ENCODE measurements at places on chromosomes 4 and X.

DNA sequence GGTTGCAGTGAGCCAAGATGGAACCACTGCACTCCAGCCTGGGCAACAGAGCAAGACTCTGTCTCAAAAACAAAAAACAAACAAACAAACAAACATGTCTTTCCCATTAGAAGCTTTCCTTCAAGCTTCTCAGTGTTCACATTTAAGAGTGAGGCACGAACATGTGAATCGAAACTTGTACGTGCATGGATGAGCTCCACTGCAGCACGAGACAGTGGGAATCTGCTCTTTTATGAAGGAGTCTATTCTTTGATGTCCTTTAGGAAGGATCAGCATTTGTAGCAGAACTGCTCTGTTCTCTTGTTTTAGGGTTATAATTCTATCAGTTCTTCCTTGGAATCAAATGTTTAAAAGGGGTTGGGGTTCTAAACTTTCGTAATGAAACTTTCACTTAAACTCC, 23.4 kb upstream of the ZNF518B start:
- DNase-seq = no peak

GRCh38 chr4:100555611-100556337, 38.0 kb upstream of the EMCN start:
- DNase-seq = no peak

DNA sequence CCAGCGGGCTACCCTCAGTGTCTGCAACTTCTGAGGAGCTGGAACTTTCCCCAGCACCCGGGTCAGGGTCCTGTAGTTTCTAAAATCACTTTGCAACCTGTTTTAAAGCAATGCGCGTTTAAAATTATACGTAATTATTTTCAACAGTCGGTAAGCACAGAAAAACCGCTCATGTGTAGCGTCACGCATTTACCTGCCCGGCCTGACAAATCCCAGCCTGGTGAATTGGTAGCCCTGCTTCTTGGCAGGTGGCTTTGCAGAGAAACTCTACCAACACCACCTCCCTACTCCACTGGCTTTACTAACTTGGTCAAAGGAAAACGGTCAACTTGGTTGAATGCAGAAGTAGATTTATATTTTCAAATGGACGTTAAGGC, 640 bp downstream of the BANK1 start:
- peak; percentile 5 for DNase-seq

DNA sequence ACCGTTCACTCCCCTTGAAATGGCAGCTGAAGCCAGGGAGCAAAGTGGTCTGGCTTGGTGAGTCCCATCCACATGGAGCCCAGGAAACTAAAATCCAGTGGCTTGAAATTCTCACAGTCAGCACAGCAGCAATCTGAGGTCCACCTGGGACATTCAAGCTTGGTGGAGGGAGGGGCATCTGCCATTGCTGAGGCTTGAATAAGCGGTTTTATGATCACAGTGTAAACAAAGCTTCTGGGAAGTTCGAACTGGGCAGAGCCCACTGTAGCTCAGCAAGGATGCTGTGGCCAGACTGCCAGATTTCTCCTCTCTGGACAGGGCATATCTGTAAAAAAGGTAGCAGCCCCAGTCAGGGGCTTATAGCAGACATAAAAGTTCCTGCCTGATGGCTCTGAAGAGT, 15.5 kb upstream of the FAAH2 start:
- no peak for DNase-seq

- no peak for DNase-seq
Observed at GRCh38 chr4:71944956-71945355, 86.8 kb upstream of the NPFFR2 start.

All from HuH-7 (cell line).